Stimulated activated CD4-positive, alpha-beta T cell treated with anti-CD3 and anti-CD28 coated beads, Interleukin-1b, Interleukin-23, amount 100 ng/mL, for 1 hour (primary cell): ENCODE measurements at places on chromosomes 11 and 22.

DNA sequence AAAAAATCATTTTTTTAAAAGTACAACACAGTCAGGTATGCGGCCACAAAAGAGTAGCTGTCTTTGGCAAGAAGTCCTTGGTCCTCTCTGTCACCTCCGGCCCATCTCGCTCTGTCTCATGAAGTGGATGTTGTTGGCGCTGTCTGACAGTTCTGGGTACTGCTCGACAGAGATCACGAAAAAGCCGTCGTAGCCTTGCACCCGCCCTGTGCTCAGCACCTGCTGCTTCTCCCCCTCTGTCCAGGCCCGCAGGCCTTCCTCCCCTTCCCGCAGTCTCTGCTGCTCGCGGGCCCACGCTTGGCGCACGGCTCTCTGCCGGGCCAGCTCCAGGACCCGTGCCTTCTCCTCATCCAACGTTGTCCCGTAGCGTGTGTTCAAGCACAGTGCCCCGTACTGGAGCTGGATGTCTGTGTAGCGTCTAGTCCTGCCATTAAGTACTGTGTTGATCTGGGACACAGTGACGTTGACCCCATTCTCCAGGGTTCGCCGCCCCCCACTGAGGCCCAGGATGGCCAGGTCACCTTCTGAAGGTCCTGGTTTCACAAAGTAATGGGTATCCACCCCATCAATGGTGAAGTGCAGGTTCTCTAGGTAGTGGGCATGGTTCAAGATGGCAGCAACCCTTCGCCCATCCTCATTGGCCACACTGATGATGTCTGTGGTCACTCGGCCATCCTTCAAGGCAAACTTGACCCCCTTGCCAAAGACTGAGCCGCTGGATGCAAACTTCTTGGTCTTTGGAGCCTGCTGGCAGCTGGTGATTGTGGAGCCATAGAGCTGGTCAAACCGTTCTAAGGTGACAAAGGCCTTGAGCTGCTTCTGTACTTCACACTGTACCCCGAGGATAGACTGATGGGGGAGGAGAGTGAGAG is 83.5 kb upstream of the NARS2 start:
- no peak for DNase-seq

- DNase-seq, result no peak
Observed at GRCh38 chr11:61413496-61413895, 16.3 kb downstream of the CPSF7 start.

DNA sequence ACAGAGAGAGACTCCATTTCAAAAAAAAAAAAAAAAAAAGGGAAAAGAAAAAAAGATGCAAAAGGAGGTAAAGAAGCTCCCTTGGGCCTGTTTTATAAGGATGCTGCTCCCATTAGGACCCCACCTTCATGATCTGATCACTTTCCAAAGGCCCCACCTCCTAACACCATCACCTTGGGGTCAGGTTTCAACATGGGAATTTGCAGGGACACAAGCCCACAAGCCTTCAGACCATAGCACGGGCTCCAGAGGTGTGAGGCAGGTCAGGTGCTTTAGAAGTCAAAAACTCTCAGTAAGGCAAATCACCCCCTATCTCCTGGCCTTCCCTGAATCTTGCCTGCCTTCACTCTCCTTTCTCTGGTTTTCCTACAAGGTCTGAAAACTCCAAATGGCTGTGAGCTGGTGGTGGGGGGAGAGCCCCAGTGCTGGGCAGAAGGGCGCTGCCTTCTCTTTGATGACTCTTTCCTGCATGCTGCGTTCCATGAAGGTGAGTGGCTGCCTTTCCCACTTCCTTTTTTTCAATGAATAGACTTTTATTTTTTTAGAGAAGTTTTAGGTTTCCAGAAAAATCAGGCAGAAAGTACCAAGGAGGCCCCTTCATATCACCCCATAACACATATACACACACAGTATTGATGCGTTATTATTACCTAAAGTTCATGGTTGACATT is 13.2 kb downstream of the ASPHD2 start:
- DNase-seq, result no peak

- no peak for DNase-seq
Observed at GRCh38 chr11:124174001-124174583, 9.1 kb upstream of the OR10D3 start.

DNA sequence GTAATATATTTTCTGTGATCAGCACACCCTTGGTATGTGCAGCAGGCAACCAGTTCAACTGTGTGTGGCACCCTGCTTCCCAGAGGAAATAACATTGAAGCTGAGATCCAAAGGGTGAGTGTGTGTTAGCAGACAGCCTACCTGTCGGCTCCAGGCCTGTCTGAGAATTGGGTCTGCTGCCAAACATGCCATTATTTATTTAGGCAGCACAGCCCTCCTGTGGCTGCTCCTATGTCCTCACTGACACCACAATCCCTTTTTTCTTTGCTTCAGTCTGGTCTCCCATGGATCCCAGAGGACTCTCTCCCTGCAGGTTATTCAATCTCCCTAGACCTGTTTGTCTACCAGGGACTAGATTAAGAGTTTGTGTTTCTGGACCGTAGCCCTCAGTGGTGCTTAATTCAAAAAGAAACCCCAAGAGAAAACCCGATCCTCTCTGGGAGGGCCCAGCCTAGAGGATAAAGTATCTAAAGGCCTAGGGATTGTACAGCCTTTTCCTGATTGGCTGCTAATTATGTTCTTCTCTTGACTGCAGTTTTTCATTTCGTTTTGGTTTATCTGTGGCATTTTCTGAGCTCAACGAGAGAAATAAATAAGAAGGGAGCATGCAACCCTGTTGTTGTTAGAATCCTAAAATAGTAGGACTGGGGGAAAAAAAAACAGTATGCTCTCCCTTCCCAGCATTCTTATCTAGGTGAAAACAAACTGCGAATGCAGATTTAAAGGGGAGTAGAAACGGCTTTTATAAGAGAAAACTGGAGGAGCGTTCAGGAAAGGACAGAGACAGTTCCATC is 24.1 kb downstream of the KCNE3 start:
- no peak for DNase-seq

GRCh38 chr11:128400382-128401203 is 186.8 kb downstream of the ETS1 start:
- DNase-seq, result no peak

DNA sequence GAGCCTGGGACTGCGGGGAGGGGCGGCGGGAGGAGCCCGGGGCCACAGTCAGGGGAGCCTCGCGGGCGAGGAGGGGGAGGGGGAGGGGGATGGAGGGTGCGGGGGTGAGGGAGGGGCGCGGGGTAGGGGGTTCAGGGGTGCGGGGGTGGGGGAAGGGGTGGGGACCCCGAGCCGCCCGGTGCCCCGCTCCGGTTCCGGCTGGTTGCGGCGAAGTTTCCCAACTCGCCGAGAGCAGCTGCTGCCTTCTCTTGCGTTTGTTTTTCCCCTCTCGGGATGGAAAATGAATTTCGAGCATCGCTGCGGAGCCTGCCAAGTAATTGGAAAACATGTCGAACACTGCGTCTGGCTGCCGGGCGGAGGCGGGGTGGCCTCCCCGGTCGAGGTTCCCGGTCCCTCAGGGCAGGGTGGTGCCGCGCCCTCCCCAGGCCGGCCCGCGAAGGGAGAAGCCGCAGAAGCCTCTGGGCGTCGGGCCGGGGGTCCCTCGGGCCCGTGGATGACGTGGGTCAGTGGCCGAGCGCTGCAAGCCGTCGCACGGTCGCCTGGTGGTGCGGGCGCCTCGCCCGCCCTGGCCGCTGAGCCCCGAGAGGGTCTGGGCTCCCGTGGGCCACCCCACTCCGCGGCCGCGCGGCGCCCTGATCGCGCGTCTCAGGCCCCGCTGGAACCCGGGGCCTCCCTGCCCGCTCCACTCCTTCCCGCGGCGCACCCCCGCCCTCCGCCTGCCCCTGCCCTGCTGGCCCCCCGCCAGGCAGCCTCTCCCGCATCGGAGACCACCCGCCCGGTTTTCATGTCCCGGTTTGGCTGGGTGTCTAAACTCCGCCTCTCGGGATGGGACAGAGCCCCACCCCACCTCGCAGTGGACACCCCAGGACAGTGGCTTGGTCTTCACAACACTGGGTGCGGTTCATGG is 12.1 kb downstream of the SPATA19 start:
- no peak for DNase-seq
